ENCODE measurements at places on chromosomes 11 and 22.

GRCh38 chr11:58866788-58867187 is 22.3 kb upstream of the GLYATL2 start:
- DNase-seq = no peak

DNA sequence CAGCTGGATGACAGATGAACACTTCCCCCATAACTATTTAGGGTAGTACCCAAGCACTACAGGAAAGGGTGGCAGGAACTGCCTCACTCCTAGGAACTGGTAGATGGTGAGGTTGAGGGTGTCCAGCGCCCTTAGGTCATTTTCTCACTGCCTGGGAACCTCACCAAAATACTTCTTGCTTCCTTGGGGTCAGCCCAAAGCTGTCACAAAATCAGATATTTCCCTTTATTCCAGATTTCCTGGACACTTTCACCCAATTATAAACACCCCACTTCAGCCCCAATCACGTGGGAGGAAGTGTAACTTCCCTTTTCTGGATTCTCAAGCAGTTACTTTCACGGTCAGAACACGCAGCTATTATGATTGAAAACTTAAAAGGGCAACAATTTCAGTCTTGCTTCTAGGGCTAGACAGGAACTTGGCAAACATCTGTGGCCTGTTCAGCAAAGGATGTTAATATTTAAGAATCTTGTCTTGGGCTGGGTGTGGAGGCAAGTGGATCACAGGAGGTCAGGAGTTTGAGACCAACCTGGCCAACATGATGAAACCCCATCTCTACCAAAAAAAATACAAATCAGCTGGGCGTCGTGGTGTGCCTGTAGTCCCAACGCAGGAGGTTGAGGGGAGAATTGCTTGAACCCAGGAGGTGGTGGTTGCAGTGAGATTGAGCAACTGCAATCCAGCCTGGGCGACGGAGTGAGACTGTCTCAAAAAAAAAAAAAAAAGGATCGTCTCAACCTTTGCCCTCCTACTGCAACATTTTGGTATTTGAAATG is 4.0 kb downstream of the FTH1 start:
- DNase-seq = peak; percentile 43

DNA sequence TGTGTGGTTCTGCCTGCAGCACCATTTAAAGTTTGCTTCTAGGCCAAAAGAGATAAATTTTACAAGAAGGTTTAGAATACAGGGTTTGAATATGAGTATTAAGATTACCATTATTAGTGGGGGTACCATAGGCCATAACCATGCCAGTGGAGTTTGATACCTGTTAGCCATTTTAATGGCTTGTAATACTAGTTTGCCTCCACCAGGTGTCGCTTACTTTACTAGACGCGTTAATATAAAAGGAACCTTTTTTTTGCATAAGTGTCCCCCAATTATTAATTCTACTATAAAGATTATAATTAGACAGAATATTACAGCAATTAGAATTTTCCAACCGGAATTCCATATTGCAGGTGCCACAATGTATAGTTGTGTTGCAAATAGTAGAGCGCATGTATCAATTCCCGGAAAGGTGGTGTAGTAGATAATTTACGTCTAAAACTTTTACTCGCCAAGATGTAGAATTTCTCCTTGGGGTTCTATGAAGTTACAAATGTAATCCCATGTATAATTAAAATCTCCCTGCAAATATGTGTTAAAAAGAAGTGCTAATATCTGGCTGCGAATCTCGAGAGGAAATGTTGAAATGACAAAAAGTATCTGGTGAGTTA is 16.1 kb downstream of the MS4A6E start:
- no peak for DNase-seq

DNA sequence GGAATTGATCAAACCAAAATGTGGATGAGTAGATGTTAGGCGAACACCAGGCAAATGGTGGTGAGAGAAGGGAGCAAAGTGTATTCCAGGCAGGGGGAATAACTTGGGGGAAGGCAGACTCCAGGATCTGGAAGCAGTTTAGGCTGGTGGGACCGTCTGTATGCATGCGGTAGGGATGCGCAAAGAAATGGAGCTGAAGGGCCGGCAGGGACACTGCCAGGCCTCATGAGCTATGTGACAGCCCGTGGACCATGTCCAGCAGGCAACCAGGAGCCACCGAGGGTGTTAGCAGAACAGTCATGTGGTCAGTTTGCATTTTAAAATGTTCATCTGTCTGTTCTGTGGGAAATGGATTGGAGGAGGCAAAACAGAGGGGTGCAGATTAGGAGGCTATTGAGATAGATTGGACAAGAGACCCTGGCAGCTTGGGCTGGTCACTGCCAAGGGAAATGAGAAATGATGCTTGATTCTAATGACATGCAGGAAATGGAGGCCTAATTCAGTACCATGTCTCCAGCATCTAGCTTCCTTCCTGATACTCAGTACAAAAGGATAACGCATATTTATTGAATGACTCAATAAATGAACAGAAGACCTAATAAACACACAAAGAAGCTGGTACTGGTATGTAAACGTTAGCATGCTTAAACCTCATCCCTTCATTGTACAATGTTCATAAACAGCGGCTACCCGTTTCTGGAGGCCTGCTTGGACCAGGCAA is 412.4 kb downstream of the BUD13 start:
- no peak for DNase-seq

DNA sequence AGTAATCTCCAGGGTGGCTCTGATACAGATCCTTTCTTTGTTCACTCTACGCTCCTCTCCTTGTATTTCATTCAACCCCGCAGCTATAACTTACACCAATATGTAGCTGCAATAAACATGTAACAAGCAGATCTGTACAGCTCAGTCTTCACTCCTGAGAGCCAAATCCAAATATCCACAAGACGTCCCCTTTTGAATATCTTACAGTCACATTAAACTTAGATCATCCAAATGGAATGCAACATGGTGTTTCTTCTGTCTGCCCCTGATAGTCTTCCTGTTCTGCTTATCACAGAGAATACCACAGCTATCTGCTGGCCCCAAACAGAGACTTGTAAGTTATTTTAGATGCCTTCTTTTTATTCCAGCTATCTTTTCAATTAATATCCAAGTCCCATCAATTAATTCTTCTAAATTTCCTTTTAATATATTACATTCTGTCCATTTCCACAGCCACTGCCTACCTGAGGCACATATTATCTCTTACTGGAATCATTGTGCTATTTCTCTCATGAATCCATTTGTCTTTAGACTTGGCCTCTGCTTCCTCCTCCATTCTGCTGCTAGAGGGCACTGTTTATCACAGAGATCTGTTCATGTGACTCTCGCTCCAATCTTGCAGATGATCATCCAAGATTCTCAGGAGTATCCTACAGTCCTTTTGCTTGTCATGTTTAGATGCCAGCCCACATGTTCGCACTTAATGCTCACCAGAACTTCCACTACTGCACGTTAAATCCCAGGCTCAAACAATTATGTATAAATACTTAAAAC is 908.6 kb downstream of the NTM start:
- DNase-seq = no peak

GRCh38 chr11:4086575-4087353 is 7.8 kb upstream of the RRM1 start:
- no peak for DNase-seq

- DNase-seq = no peak
Measured at GRCh38 chr22:46881373-46882118, 119.1 kb downstream of the TBC1D22A start.

DNA sequence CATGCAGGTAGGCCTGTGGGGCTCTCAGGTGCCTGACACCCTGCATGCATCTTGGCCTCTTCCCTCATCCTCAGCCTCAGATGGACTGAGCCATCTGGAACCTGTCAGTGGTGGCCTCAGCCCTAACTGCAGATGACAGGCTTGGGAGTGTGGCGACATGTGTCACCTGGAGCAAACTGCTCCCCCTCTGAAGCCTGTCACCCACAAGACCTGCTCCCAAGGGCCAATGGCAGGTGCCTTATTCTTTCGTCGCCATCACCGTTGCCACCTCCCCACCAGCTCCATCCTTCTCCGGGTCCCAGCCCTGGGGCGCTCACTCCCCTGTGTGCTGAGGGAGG is 3.6 kb upstream of the SEPTIN5 start:
- no peak for DNase-seq

GRCh38 chr22:39524753-39525657 is 4.6 kb downstream of the ATF4 start:
- DNase-seq = no peak

- DNase-seq = no peak
Measured at GRCh38 chr11:125901872-125902271, 1.1 kb downstream of the PUS3 start.

GRCh38 chr11:60711276-60711675 is 11.9 kb downstream of the MS4A8 start:
- no peak for DNase-seq

DNA sequence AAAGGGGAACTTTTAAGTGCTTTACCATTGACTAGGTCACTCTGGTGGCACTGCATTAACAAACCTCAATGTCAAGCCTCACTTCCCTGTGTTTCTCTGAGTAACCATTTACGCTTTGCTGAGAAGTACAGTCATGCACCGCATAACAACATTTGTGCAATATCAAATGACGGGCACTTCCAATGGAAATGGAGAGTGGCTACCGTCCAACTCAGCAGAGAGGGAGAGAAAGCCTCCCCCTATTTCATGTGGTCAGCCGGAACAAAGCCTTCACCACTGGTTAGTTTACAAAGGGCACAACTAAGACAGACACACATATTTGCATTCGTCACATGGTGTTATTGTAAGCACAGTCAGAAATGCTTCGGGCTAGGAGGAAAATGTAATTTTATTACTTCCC is 117.3 kb downstream of the RASSF10 start:
- DNase-seq = no peak

GRCh38 chr22:22616636-22617035 is 27.8 kb upstream of the GGTLC2 start:
- DNase-seq = no peak

GRCh38 chr11:128629516-128630106 is 42.3 kb upstream of the ETS1 start:
- no peak for DNase-seq

- DNase-seq = no peak
Measured at GRCh38 chr11:112610996-112611750, 350.0 kb upstream of the NCAM1 start.

GRCh38 chr22:30373331-30374325 is 13.6 kb downstream of the RNF215 start:
- no peak for DNase-seq

- DNase-seq = no peak
Measured at GRCh38 chr11:14253421-14253820, 105.6 kb downstream of the RRAS2 start.

DNA sequence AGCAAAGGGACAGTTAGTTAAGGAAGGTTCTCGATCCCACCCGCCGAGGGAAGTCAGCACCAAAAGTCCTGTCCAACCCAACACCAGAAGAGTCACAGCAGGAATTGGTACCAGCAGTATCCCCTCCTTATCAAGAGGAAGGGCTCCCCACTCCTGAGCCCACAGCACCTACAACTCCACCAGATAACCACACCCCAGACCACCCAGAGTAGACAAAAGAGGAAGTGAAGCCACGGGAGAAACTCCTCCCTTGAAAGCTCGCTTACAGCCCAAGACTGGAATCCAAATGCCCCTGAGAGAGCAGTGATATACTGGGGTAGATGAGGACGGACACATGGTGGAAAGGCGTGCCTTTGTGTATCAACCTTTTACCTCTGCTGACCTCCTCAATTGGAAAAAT is 7.3 kb upstream of the CD5 start:
- no peak for DNase-seq

DNA sequence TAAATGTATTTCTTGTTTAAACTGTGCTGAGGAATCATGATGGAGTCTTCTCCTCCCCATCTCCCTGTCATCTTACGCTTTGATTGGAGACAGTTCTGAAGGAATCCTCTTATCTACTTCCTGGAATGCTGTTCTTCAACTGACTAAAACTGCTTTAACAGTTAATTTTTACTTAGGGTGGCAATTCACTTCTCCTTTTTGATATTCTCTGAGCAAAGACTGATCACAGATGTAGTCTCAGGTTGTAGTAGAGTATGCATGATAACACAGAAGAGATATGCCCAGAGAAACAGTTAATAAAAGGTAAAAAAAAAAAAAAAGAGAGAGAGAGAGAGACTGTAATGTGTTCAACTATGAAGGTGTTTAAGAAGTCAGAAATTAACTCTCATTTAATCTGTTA is 1.4 kb upstream of the CASP5 start:
- DNase-seq = no peak

Measured in activated CD4-positive, alpha-beta T cell treated with anti-CD3 and anti-CD28 coated beads, Interleukin-2, amount 50 U/mL, for 1 hour (primary cell).